GM12878 (cell line): ENCODE measurements at places on chromosomes 7 and 10.

GRCh38 chr7:2931034-2931415, 86.9 kb upstream of the GNA12 start:
- no peak for DNase-seq

DNA sequence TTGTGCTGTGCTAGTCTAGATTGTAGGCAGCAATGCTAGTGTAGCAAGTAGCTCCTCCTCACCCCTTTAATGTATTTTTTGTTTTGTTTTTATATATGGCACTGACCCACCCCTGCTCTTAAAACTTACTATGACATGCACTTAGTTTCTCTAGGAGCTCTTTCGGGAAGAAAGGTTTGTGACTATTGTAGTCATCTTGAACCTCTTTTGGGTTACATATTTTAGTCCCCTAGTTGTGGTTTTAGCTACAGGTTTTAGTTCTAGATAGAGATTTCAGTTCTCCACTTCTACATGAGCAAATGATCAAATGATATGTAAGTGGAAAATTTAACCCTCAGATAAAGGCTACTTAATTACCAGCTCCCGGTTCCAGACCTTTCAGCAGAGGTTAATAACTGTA, 14.9 kb downstream of the MINPP1 start:
- no peak for DNase-seq

DNA sequence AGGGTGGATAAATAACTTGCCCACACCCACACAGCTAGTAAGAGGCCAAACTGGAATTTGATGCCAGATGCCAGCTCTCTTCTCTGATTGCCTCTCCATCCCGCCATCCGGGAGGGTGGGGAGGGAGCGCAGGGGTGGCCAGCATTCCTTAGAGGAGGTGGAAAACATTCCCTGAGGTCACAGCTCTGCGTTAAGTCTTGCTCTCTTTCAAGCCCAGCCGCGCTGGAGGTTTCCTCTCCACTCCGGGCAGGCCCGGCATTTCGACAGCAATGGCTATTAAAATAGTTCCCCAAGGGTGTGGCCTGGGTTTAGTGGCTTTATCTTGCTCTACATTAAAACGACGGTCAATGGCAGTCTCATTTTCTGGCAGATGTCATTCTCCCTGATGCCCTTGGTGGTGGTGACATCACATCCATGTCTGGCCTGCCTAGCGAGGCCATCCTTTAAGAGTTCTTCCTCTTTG, 16.1 kb upstream of the C10orf71 start:
- no peak for DNase-seq

GRCh38 chr7:119545118-119545517, 727.9 kb upstream of the KCND2 start:
- no peak for DNase-seq

GRCh38 chr7:91570560-91570959, 306.3 kb downstream of the FZD1 start:
- DNase-seq: no peak

DNA sequence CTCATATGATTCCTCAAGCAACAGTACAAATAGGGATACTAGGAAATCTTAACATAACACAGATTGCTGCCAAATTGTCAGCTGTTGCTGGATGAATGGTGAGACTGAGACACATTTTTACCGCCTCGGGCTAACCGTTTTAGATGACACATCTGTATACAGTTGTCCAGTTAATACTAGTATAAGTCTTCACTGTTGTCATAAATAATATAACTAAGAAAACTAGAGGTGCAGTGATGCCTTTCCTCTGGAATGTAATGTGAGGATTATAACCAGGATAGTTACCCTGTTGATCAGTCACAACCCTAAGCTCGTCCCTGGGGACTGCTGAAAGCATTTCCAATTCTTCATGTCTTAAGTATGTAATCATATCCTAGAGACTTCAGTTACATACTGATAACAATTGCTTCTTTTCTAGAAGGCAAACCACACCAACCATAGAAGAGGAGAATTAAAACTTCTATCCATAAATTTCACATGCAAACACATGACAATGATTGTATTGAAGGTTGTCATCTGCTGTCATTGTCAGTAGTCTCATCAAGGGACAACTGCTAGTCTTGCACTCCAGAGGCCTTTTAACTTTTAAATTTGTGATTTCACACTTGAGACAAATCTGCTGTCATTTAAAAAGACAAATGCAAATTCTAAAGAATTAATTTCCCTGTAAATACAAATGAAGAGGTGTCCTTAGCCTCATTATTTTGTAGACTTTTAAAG, 100.4 kb upstream of the SEMA3D start:
- no peak for DNase-seq

- peak; percentile 82 for DNase-seq
Measured at GRCh38 chr7:21939136-21939857, 6.4 kb downstream of the CDCA7L start.
